ENCODE measurements at places on chromosomes 5 and 9. TPM values are rescaled to one million over a fixed set of nuclear protein-coding genes. Genes with fewer than 3 reads are reported as not detected.

Gene CORO2A
- 6.8 TPM for total RNA-seq

Gene SRA1
- 55.0 TPM for total RNA-seq

Gene TMOD1
- 0.96 TPM for total RNA-seq

Gene DNAJC21
- 56.6 TPM for total RNA-seq

Measured in activated naive CD4-positive, alpha-beta T cell treated with anti-CD3 and anti-CD28 coated beads, Interleukin-2, amount 50 U/mL, for 72 hours (primary cell).